ENCODE measurements at places on chromosomes 16 and 17. TPM values are rescaled to one million over a fixed set of nuclear protein-coding genes. Genes with fewer than 3 reads are reported as not detected.

DNA sequence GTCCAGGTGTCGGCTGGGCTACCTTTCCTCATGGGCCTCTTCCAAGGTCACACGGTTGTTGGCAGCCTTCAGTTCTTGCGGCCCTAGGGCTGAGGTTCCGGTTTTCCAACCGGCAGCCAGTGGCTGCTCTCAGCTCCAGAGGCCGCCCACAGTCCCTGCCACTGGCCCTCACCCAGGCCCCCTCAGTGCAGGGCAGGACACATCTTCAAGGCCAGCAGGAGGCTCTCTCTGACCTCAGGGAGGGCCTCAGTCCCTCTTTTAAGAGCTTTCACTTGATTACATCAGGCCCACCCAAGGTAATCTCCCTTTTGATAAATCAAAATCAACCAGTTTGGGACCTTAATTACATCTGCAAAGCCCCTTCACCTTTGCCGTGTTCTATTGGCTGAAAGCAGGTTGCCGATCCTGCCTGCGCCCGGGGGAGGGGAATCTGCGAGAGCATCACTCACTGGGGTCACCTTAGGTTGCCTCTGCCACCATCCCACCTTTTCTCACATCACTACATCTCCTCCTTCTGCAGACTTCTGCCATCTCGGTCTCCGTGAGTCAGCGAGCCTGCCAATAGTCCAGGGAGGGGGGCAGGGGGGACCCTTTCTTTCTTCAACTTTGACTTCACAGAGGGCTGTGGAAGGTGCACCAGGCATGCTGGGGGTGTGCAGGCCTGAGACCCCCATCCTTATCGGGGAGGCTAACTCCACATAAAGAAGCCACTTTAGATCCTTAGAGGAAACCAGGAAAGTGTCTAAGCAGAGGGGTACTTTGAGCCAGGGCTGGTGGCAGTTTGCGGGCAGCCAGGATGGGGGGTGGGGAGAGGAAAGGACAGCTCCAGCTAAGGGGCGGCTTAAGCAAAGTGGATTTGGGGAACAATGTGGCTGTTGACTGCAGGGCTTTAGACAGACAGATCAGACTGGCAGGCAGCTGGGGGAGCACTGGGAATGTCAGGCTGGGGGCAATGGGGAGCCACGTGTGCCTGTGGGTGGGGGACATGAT is 28.8 kb upstream of the NXPH3 start:
- no peak for DNase-seq

- DNase-seq, result no peak
Observed at GRCh38 chr16:66635406-66635805, 30.9 kb downstream of the CMTM3 start.

GRCh38 chr16:49969091-49970030 is 55.7 kb upstream of the CNEP1R1 start:
- DNase-seq, result no peak

DNA sequence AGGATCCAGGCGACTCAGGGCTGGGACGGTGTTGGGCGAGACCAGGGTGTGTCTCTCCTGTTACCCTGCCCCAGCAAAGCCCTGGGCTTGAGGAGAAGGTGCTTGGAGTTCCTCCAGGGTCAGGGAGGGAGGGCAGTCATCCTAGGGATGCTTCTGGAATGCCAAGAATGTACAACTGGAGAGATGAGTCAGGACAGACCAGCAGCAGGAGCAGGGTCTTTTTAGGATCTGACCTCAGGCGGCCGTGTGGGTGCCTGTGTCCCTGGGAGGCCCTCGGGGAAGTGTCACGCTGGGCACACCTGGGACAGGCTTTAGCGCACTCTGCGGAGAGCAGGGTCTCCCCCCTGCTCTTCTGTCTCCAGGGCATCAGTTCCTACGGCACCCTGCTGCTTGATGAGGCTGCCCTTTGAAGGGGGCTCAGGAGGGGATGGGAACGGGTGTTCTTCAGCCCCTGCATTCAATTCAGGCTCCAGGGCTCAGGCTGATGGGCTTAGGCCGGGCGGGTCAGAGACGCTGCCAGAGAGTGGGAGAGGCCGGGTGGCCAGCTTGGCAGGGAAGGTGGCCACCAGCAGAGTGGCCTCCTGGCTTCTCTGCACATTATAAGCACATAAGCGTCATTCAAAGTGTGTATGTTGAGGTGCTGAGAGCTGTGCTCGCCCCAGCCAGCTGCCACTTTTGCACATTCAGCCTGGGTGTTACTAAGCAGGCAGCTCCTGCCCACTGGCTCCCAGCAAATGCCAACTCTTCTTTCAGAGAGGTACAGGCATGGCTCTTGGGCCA is 8.4 kb upstream of the MTSS2 start:
- DNase-seq, result peak; percentile 87

- DNase-seq, result no peak
Observed at GRCh38 chr16:67548265-67549126, 13.8 kb upstream of the CTCF start.

DNA sequence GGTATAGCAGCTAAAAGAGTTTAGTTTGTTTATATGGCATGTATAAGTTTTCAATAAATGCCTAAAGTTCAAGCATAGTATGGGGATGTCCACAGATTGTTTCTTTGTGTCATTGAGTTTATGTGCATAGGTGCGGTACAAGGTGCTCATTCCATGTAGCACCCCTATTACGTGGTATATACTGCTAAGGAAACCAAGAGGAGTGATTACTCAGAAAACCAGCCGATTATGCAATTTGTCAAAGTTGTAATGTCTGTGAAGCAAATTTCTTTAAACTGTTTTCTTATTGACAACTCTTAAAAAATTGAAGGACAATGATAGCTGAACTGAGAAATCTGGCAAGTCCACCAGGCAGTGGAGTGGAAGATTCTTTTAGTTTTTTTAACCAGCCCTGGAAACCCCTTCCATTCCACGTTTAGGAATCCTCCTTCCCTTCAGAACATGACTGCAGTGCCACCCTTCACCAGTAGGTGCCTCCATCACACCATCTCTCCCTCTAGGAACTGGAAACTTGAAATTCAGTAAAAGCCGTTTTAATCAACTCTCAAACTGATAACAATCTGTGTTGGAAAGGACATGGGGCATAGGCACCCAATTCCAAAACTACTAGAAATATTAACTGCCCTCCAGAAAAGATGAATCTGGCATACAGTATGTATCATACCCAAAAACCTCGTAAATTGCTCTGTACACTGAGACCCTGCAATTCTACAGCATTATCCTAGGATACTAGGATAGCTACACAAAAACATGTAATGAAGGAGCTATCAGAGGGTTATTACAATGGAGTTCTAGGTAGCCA is 43.5 kb downstream of the REXO5 start:
- DNase-seq, result peak; percentile 74

- no peak for DNase-seq
Observed at GRCh38 chr17:27746881-27747280, 53.4 kb downstream of the NOS2 start.

DNA sequence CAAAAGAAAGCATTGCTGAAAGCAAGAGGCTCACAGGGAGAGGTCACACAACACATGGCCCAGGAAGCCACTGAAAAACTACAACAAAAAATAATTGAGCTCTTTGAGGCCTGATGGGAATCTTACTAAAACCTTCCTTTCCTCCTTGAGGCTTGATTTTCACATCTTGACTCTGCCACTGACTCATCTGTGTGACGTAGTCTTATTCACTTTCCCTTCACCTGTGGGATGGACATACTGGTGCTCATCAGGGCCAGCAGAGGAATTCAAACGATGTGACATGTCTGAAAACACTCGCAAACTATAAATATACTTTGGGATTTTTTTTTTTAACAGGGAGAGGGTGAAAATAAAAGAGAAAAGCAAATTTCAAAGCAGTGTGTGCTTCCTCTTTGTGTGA is 78.3 kb upstream of the ASIC2 start:
- DNase-seq, result no peak

GRCh38 chr16:87015021-87015420 is 302.2 kb downstream of the C16orf95 start:
- no peak for DNase-seq

- peak; percentile 47 for DNase-seq
Observed at GRCh38 chr17:75240394-75241142, 20.8 kb downstream of the GGA3 start.

GRCh38 chr16:16867973-16868372 is 489.0 kb downstream of the NPIPA7 start:
- no peak for DNase-seq

GRCh38 chr17:51251010-51251409 is 8.8 kb downstream of the MBTD1 start:
- peak; percentile 17 for DNase-seq

DNA sequence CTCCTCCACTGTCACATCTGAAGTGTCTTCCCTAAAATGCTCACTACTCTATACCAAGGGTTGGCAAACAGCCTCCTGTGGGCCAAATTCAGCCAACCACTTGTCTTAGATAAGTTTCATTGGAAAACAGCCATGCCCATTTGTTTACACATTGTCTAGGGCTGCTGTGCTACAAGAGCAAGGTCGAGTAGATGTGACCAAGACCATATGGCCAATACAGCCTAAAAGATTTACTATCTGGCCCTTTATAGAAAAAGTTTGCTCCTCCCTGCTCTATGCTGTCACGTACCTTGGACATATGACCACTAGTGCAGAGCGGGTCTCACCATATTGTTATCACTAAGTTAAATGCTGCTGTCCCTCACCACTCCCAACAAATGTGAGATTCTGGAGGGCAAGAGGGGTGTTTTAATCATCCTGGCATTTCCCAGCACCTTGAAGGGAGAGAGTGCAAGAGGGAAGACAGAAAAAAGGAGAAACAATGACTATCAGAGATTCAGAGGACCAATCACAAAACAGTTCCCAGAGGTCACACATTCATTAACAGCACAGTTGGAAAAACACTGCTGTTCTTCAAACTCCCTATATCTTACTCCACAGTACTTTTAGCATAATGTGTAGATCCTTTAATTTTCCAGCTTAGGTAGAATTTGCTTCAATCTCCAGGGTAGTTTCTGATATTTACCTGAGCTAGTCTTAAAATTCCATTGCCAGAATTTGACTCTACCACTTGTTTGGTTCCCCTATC is 13.2 kb downstream of the LSM12 start:
- DNase-seq, result no peak

- DNase-seq, result peak; percentile 88
Observed at GRCh38 chr17:76709077-76709950, 1.5 kb downstream of the MXRA7 start.

DNA sequence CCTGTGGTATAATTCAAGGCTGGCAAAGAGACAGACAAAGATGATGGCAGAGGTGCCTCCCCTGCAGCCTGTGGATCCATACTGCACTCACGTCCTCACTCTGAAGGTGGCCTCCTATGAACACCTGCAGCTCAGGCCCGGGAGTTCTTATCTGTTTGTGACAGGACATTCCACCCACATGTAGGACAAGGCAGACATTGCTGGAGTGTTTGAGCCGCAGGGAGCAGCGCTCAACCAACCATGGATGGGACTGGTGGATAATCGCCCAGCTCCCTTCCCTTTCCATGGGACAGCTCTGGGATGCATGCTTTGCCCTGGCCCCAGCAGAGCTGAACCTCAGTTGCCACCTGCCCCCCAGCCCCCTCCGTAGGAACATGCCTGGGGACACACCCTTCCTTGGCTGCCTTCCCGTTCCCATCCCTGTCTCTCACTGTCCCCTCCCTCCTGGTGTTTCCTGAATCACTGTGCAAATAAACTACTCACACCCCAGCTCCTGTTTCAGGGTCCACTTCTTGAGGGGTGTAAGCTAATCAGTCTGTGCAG is 22.2 kb downstream of the ITPRIPL2 start:
- DNase-seq, result peak; percentile 81

GRCh38 chr17:8210761-8211458 is 535 bp upstream of the AURKB start:
- DNase-seq, result no peak

GRCh38 chr17:35449371-35449931 is 885 bp upstream of the SLFN13 start:
- no peak for DNase-seq

- DNase-seq, result peak; percentile 16
Observed at GRCh38 chr17:13888056-13888609, 181.2 kb upstream of the COX10 start.

DNA sequence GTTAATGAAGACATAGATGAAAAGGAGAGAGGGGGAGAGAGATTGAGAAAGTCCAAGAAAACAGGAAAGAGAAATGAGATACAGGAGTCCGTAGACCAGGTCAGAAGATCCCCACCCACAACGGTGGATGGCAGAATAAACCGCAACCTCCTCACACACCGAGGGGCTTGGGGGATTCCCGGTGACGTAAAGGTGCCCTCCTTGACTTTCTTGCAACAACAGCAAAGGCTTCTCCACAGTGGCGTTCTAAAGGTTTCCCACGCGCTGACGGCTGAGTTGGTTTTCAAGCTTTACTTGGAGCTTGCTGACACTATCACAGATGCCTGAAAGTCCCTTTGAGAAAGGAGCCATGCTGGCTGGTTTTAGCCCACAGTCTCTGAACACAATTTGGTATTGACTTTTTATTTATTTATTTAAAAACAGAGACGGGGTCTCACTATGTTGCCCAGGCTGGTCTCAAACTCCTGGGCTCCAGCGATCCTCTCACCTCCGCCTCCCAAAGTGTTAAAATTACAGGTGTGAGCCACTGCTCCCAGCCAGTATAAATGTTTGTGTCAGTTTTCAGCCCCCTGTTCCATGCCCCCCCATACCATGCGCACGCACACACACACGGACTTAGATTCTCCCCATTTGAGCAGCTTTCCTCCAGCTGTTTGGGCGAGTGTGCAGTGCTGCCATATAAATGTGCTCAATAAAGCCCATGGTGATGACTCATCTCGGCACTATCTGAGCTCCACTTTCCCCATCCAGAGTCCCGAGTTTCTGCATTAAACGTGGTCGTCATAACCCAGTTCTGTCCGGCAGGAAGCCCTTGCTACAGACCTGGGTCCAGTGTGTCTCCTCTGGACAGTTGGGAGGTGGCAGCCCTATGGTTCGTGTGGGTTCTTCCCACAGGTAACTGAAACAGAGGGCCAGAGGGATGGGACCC is 33.0 kb upstream of the SEC14L1 start:
- DNase-seq, result no peak

- no peak for DNase-seq
Observed at GRCh38 chr16:83568345-83568744, 239.4 kb upstream of the HSBP1 start.

Gene PLA2G10
- total RNA-seq, result 0.22 TPM

Gene SCGB1C2
- total RNA-seq, result not detected

Gene SLC7A5
- total RNA-seq, result 93.2 TPM

Gene PDE6G
- total RNA-seq, result not detected

Gene TEKT5
- not detected for total RNA-seq

Gene QPRT
- 1.3 TPM for total RNA-seq

Gene SAMD14
- total RNA-seq, result 0.11 TPM

Gene SLC47A2
- 0.17 TPM for total RNA-seq

Gene ADORA2B
- 118 TPM for total RNA-seq

Gene CCL14
- not detected for total RNA-seq

Gene KAT2A
- total RNA-seq, result not detected

Gene KCNH6
- not detected for total RNA-seq

Gene VWA3A
- total RNA-seq, result not detected

Gene SLC5A10
- not detected for total RNA-seq
